Fibroblast of skin of scalp (primary cell): ENCODE measurements at places on chromosomes 3 and 15.

DNA sequence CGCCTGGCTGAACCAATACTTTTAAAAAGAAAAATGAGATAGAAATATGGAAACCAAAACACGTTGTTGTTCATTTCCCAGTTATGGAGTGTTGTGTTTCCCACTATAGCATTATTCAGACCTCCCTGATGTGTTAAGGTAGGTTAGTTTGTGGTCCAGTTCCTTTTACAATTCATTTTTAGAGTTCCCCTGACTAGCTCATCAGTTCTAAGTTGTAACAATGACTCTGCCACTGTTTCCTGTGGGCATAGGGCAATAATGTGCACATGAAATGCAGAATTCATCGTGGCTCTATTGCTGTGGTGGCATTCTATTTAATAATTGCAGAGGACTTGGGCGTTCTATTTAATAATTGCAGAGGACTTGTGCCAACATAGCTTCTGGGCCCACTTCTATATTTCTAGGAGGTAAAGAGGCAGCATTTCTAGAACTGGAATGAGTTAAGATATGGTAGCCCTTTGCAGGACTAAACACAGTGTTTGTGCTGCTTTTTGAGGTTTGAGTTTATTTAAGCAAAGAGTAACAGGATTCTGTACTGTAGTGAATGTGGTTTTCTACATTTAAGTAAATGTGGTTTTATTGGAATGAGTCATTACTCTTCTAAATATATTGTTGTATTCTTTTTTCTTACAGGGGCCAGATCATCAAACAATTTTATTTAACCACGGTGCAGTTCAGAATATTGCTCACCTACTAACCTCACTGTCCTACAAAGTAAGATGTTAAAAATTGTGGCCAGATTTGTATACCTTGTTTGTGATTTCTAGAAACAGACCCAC is 47.5 kb downstream of the ARMC8 start:
- DNase-seq, result peak; percentile 13

- DNase-seq, result peak; percentile 84
These were observed 155.6 kb downstream of the NECTIN3 start for GRCh38 chr3:111227216-111227615.

DNA sequence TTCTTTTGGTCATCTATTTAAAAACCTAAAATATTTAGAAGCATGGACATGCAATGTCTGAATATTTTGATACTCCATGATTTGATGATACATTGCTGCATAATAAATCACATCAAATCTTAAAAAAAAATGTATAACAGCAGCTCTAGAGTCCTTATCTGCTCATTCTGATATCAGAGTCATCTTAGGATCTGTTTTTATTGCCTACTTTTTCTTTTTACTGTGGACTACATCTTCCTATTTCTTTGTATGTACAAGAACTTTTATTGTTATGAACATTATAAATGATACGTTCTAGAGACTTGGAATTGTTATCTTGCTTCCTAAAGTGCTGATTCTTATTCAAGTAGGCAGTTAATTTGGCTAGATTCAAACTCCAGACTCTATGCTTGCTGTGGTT is 72.7 kb downstream of the IQCH start:
- no peak for DNase-seq

- peak; percentile 51 for DNase-seq
These were observed 10.4 kb downstream of the SLITRK3 start for GRCh38 chr3:165185707-165186327.

DNA sequence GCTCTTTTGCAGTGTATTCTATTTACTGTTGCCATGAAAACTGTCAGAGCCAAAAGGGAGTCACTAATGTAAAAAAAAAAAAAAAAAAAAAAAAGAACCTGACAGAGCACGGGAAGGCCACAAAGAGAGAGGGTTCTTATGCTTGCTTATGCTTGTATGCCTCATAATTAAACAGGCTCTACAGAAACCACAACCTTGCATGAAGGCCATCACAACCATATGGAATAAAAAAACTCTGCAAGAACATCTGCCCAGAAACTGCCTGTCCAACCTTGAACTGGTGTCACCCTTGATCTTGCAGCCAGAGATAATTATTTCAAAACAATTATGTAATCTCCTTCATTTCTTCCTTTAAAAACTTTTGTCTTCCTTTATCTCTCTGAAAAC is 50.1 kb downstream of the CFAP20DC start:
- no peak for DNase-seq

- peak; percentile 39 for DNase-seq
These were observed 1.8 kb upstream of the SCN5A start for GRCh38 chr3:38651153-38651789.

GRCh38 chr3:113200351-113200750 is 11.0 kb upstream of the BOC start:
- no peak for DNase-seq

GRCh38 chr15:66047321-66048024 is 178.2 kb downstream of the RAB11A start:
- no peak for DNase-seq

DNA sequence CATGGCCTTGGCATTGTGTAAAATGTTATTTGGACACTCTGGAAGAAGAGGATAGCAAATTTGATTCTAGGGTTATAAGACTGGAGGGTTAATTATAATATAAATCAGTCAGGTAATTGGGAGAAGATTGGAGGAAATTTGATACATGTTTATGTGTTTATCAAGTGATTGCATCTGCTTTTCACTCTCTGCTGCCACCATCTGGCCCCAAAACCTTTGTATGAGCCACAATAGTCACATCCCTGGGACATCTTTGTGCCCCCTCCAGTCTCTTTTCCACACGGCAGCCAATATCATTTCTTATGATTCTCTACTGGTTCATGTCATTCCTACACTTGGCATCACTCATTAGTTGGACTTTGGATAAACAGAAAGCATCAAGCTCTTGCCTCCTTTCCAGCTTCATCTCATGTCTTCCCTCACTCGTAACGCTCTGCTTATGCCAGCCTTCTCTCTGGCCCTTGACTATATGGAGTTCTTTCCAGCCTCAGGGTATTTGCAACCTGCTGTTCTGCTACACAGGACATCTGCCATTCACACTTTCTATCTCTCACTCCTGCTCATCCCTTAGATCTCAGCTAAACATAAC is 602.3 kb upstream of the SUCLG2 start:
- no peak for DNase-seq

DNA sequence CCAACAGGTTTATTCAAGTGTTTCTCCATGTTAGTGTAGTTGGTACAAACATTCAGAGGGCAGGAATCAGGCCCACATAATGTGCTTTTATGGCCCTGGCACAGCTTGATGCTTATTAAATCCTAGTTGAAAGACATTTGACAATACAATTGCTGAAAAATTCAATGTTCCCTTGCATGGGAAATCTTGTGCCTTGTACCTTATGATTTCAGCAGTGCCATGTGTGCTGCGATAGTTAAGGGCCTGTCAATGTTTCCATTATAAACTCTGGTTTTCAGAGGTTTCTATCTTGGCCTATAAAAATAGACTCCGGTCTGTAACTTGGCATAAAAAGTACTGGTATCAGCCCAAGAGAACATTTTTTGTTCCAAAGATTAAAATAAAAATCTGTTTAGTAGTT is 207.2 kb downstream of the TBC1D5 start:
- DNase-seq, result no peak

DNA sequence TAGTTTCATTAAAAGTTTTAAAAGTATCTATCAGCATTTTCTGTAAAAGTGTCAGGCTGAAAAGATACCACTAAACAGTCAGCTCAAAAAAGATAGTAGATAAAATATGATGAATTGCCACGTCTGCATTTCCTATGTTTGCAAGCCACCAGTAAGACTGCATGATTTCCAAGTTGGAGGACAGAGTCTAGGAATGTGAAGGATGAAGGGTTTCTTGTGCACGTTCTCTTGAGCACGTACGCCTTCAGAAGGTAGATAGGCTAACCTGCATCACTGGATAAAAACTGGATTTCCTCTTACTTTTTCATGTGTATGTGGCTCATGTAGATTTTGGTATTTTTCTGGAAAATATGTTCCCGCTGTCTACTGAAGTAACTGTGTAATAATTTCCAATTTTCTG is 9.9 kb upstream of the SEMA6D start:
- DNase-seq, result no peak

DNA sequence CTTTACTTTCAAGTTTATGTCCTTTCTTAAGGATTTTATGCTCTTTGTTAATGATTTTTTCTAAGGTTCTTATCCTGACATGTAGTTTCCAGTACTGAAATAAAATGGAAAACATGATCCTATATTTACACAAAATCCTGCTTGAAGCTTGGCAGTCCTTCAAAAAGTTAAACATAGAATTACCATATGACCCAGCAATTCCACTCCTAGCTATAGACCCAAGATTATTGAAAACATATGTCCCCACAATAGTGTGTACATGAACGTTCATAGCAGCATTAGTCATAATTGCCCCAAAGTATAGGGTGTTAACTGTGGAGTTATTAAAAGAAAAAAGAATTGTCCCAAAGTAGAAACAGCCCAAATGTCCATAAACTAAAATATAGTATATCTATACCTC is 33.2 kb downstream of the ITGB5 start:
- DNase-seq, result peak; percentile 95

- peak; percentile 66 for DNase-seq
These were observed 179.9 kb upstream of the C2CD4B start for GRCh38 chr15:62344806-62345539.

DNA sequence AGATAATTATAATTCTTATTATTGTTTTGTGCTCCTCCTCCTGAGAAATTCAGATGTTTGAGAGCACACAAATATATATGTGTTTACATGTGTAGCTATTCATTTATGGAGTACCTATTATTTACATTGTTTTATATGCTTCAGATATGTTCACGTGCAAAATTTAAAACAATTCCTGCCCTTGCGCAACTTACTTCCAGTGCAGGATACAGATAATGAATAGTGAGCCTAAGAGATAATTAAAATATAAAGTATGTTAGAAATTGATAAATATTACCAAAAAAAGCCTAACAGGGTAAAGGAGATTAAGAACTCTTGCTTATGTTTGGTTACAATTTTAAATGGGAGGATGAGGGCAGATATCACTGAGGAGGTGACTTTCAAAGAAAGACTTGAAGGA is 81.7 kb upstream of the DPH6 start:
- DNase-seq, result no peak
